ENCODE measurements at places on chromosomes 11 and 22.

DNA sequence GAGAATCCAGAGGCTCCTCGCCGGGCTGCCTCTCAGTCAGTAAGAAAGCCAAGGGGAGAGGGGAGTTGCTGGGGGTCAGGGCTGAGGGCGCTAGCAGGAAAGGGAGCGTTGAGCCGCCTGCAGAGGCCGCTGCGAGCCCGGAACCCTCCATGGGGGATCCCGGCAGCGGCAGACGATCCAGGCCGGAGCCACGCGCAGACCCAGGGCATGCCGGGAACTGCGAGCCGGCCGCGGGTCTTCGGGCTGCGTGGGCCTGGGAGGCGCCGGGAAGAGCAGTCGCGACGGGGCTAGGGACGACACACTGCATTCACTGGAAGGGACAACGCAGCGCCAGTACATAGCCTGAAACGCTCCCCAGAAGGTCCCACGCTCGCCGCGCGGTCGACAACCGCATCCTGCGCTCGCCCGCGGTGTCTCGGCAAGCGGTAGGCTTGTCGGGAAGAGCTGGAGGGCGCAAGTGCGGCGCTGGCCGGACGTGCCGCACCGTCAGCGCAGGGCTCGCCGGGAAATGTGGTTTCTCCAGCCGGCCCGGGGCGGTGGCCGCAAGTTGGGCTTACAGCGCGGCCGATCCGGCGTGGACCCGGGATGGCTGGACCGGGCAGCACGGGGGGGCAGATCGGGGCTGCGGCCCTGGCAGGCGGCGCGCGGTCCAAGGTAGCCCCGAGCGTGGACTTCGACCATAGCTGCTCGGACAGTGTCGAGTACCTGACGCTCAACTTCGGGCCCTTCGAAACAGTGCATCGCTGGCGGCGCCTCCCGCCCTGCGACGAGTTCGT lies at the start of gene LZTR1:
Gene LZTR1, plus strand, starts transcription at position 511 of the 776 bp plus-strand sequence. Its CDS starts 75 bp downstream, at position 586.
- DNase-seq: peak; percentile 82

DNA sequence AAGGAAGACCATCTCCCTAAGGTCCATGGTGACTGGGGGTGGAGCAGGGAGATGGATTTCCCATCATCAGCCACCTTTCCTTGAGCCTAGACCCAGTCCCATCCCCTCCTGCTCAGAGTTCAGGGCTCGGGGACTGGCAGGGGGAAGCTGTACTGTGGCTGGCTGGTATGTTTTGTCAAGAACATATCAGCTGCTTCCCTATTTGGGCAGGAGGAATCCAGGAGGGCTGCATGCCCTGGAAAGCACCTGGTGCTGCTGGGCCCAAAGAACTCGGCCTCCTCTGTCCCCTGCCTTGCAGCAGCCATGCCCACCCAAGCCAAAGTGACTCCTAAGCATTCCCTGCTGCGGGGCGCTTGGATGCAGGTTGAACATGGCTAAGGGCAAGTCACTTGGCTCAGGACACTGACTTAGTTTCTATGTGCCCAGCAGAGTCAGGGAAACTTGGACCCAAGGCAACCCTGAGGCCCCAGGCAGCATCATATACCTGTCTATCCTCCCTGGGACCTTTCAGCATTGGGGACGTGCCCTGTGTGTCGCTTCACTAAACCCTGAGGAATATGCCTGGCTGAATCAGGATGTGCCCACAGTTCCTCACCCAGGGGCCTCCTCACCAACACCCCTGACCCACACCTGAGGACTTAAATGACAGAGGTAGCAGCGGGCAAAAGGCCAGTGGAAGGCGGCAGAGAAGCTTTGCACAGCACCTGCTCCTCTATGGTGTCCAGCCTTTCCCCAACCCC lies 43.1 kb downstream of the BUD13 start:
- no peak for DNase-seq

GRCh38 chr22:23065495-23066122 lies 4.7 kb upstream of the GNAZ start:
- DNase-seq: no peak

DNA sequence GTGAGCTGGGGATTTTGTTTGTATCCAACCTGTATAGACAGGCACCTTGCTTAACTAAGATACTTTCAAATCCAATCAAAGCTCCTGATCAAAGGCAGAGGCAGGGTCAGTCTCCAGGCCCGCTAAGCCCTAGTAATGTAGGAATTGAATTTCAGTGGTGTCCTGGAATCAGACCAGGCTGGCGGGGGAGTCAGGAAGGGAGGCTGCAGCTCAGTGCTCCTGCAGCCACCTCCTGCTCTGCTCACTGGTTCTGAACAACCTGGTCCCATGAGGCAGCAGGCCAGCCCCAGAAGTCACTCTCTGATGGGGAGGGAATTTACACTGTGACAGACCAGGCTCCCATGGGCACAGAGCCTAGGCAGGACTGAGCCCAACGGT lies 38.5 kb upstream of the GALNT18 start:
- no peak for DNase-seq

- no peak for DNase-seq
These were observed 375 bp downstream of the LAYN start for GRCh38 chr11:111540937-111541253.

- DNase-seq: peak; percentile 65
These were observed 4.4 kb downstream of the INS start for GRCh38 chr11:2156416-2157182.

- no peak for DNase-seq
These were observed 311.6 kb downstream of the AASDHPPT start for GRCh38 chr11:106389101-106389500.

Data from activated T-cell treated with anti-CD3 and anti-CD28 coated beads, Interleukin-2, amount 50 U/mL, for 72 hours (primary cell).